Activated T-cell treated with anti-CD3 and anti-CD28 coated beads, Interleukin-2, amount 50 U/mL, for 72 hours (primary cell): ENCODE measurements at places on chromosomes 5 and 9.
A peak's percentile ranks its signal among the peaks of the same experiment; 100 is the strongest.

- DNase-seq: no peak
Measured at GRCh38 chr9:110897943-110898342, 140.3 kb downstream of the LPAR1 start.

- no peak for DNase-seq
Measured at GRCh38 chr9:74973714-74974113, 21.0 kb upstream of the C9orf40 start.

- DNase-seq: no peak
Measured at GRCh38 chr9:87751868-87752267, 25.9 kb downstream of the CTSL start.

DNA sequence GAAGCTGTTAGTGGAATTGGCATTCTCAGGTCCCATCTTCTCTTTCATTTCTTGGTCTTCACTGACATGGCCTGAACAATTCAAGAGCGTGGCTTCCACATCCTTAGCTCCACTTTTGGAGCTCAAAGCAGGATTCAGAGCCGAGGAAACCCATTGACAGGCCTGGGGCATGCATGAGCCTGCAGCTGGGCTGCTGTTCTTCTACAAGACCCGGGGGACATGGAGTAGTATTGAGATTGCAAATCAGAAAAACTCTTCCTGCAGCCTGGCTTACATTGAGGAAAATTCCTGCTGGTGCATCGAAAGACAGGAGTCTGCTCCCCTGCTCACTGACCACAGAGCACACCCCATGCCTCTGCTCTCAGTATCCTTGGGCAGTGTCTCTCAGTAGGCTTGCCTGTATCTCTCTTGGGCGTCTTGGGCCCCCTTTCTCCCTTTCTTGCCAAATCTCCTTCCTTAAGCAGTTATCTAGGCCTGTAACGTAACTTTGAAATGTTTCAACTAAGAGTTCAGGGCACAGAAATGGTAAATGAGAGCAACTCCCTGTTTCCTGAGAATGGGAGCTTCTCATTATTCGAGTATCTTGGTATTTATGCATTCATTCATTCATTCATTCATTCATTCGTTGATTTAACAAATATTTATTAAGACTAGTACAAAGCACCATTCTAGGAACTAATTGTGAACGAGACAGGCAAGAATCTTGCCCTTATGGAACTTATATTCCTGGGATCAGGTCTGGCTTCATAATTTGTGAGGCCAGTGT lies 603.6 kb upstream of the CLINT1 start:
- DNase-seq: no peak

DNA sequence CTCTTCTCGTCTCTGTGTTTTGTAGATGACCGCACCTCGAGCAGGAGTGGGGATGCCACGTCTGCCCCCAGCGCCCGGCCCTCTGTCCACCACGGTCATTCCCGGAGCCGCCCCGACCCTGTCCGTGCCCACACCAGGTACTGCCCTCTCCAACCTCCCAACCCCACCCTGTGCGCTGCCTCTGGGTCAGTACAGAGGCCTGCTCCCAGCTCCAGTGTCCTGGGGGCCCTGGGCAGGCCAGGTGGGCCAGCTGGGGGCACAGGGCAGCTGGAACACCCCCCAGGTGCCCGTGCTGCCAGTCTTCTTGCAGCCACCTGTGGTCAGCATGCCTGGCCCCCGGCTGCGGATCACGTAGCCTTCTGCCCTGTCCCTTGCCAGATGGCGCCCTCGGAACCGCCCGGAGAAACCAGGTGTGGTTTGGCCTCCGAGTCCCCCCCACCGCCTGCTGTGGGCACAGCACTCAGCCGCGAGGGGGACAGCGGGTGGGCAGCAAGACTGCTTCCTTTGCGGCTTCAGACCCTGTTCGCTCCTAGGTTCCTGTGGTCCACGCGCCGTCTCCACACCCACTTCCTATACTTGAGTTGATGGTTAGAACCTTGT lies 133.7 kb downstream of the WNK2 start:
- no peak for DNase-seq

GRCh38 chr5:102561894-102562760 lies 63.3 kb upstream of the SLCO6A1 start:
- peak; percentile 4 for DNase-seq

DNA sequence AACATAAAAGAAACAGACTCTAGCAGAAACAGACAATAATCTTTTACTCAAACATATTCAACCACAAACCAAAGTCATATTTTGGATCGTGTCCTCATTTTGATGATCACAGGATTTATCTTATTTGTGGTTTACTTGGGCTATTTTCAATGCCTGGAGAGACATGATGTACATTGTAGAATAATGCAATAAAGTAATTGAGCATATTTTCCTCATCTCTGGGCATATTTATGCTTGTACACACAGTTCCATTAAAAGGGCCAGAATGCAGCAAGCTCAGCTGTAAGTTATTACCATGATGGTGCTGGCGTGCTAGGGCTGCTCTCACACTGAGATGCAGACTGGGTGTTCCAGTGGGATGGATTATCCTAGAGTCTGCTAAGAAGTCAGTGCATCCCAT lies 456.7 kb downstream of the TLE4 start:
- no peak for DNase-seq

DNA sequence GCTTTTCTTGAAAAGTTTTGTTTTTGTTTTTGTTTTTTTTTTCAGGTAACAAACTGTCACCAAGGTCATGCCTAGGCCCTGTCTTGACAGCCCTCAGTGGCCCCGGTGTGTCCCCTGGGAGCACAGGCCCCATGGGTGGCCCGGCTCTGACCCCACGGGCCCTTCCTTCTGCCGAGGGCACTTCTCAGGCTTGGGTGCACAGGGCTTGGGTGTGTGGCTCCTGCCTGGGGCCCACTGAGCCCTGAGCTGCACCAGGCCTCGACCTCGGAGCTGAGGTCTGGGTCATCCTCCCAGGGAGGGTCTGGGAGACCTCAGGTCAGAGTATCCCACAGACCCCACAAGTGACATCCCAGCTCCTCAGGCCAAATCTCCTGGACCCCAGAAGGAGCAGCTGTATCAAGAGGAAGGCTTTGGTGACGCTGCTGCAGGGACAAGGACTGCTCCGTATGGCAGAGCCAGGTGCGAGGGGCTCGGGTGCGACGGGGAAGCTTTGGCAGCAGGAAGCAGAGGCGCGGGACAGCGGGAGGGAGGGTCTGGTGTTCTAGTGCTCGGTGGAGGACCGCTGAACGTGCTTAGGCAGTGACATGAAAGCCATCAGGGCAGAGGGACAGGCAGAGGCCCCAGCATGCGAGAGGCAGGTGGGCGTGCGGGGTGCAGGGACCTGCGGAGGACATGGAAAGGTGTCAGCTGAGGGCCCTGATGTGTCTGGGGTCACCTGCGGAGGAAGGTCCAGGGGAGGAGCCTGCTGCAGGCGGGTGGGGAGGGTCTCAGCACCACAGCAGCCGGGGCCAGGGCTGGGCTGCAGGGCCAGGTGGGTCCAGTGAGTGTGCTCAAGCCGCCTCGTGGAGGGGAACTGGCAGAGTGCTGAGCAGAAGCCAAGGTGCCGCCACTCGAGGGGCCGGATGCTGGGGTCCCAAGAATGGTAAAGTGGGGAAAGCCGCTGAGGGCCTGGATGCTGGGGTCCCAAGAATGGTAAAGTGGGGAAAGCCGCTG lies 18.4 kb upstream of the SLC9A3 start:
- DNase-seq: no peak

- DNase-seq: no peak
Measured at GRCh38 chr9:93541581-93542349, 34.6 kb upstream of the PHF2 start.
